ENCODE measurements at places on chromosomes 3 and 15.

- DNase-seq: no peak
These were observed 398 bp upstream of the RAB7A start for GRCh38 chr3:128725547-128726022.

- no peak for DNase-seq
These were observed 475.1 kb downstream of the ZPLD1 start for GRCh38 chr3:102909904-102910303.

GRCh38 chr3:71984843-71985613 lies 200.1 kb upstream of the PROK2 start:
- DNase-seq: no peak

DNA sequence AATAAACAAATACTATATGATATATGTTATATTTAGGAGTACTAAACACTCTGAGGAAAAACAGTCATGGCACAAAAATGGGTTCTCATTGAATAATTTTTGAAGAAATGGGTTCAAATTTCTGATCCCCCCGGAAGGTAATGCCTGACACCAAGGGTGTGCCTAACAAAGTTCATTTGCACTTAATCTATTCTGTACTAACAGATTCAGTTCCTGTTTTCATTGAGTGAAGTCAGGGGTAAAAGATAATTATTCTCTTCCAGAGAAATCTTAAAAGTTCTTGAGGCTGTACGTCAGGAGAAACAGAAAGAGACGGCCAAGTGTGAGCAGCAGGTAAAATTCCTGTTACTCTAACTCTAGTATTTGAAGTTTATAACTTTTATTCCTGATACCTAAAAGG lies 34.5 kb upstream of the TMEM42 start:
- no peak for DNase-seq

DNA sequence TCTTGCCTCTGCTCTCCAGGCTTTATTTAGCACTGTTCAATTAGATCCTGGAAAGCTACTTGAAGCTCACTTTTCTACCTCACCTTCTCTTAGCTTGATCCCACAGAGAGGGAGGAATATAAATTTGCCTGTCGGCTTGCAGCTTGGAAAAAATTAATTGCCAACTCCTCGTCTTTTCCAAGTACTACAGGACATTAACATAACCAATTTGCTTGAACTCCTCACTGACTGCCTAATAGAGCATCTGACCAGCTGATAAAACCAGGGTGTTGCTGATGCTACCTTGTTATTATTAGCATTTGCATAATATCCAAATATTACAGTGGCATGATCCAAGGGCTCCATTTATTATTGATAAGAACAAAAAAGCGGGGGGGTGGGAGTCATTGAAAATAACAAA lies 561.8 kb downstream of the MCTP2 start:
- no peak for DNase-seq

DNA sequence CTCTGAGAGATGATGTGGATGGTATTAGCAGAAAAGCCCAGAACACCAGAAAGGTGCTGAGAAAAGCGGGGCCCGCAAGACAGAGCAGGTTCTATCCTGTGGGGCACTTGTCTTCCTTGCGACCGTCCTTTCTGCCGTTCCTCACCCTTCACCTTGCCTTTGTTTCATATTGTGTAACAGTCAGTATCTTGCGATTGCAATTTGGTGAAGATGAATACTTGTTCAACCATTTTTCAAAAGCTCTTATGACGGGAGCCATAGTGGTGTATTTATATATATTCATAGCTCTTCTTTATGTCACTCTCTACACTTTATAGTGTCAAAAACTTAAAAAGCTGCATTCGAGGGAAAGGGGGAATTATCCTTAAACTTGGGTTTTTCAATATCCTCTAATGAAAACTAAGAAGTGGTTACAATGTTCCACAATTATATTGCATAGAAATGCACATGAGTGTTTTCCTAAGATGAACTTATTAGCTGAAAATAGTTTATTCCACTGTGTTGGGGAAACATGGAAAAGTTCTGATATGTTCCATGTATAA lies 797 bp downstream of the MAP3K13 start:
- no peak for DNase-seq

- DNase-seq: no peak
These were observed 85.0 kb downstream of the FBN1 start for GRCh38 chr15:48560321-48561051.

- no peak for DNase-seq
These were observed 3.1 kb downstream of the CHST13 start for GRCh38 chr3:126527006-126527405.

DNA sequence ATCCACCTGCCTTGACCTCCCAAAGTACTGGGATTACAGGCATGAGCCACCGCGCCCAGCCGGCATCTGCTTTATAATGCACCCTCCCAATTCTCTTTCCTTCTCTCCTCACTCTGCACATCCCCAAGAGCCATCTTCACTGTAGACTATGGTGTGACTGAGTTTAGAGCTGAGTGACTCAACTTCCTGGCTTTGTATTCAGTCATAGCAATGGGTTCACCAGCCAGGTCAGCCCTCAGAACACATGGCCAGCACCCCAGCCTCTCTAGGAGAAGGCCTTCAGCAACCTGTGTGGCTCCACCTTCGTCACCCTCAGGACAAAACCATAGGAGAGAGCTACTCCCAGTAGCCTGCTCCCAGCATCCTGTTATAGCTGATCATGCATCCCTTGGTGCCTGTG lies 33.0 kb downstream of the ARID3B start:
- DNase-seq: no peak

- no peak for DNase-seq
These were observed 6.8 kb upstream of the TXNRD3 start for GRCh38 chr3:126661532-126662364.

GRCh38 chr3:120196812-120197211 lies 88.2 kb downstream of the GPR156 start:
- DNase-seq: no peak

DNA sequence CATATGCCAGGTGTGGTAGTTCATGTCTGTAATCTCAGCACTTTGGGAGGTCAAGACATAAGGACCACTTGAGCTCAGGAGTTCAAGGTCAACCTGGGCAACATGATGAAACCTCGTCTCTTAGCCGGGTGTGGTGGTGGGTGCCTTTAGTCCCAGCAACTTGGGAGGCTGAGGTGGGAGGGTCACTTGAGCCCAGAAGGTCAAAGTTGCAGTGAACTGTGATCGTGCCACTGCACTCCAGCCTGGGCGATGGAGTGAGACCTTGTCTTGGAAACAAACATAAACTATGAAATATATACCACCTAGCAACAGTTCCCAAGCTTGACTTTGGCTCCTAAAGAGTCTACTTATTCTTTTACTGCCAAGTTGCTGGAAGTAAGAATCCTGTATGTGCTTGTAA lies 30.9 kb downstream of the UBE3A start:
- no peak for DNase-seq

DNA sequence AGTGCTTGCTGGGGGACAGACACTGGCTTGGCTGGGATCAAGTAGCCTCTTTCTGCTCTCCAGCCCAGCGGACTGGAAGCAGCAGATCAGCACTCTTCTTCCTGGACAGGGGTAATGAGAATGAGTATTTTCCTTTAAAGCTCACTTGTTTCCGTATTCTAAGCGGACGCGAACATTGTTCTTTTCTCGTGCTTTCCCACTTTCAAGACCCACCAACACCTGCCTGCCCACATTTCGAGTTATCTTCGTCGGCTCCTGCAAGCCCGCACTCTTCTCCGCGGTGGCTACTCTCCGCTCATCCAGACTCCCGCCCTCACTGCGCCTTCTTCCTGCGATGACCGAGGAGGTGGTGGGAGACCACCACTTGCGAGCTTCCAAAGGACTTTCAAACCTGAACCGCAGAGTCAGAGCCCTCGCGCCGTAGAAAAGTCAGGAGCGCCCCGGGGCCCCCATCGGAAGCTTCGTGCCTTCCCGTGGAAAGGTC lies 1.6 kb upstream of the PPM1L start:
- DNase-seq: no peak

DNA sequence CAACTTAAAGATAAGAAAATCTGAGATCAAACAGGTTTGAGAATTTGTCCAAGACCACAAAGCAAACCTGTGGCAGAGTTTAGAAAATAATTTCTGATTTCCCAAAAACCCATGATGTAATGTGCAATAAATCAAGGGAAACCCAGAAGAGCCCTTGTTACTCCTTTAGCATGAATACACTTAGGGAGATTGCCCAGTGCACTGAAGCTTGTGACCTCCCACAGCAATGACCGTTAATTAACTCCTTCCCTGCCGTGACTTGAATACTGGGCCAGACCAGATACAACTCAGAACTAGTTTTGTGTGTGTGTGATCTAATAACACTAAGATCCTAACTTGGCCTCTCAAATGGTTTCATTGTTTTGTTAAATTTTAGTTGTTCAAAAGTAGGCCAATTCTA lies 2.5 kb downstream of the PRKAR2A start:
- DNase-seq: no peak
